ENCODE measurements at places on chromosomes 1 and 21.

- no peak for DNase-seq
Measured at GRCh38 chr1:45787905-45788304, 15.5 kb upstream of the MAST2 start.

GRCh38 chr1:7688659-7689058, 82.4 kb upstream of the VAMP3 start:
- no peak for DNase-seq

- DNase-seq: no peak
Measured at GRCh38 chr21:38491536-38491935, 6.7 kb downstream of the ERG start.

GRCh38 chr1:16386454-16387113, 19.5 kb downstream of the SZRD1 start:
- DNase-seq: no peak

DNA sequence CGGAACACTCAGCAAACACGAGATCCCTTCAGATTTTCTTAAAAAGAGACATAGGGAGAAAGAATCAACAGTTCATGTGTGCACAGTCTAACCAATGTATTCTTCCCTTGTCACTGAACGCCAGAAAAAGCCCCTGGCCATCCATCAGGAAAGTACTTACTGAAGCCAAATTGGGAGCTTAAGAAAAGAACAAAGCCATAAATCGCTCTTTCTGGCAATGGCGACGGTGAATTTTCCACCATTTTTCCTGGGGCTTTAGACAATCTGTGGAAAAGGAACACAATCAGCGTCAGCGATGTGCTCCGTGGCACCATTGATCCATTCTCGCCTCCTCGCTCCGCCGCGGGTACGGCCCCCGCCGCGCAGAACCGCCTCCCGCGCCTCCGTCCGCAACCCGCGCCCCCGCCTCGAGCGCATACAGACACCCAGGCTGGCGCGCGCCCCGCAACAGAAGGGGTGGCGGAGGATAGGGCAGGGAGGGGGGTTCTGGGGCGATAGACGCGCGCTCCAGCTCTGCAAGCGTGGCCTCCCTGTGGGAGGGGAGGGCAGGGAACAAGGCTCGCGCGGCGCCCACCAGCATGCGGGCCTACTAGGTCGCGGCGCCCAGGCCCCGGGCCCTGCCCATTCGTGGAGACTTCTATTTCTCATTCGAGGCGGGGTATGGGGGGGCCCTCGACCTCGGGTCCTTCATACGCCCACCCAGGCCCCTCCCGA, 440 bp downstream of the PIGP start:
- DNase-seq: no peak

GRCh38 chr21:15135867-15136629, 71.2 kb upstream of the NRIP1 start:
- DNase-seq: no peak

DNA sequence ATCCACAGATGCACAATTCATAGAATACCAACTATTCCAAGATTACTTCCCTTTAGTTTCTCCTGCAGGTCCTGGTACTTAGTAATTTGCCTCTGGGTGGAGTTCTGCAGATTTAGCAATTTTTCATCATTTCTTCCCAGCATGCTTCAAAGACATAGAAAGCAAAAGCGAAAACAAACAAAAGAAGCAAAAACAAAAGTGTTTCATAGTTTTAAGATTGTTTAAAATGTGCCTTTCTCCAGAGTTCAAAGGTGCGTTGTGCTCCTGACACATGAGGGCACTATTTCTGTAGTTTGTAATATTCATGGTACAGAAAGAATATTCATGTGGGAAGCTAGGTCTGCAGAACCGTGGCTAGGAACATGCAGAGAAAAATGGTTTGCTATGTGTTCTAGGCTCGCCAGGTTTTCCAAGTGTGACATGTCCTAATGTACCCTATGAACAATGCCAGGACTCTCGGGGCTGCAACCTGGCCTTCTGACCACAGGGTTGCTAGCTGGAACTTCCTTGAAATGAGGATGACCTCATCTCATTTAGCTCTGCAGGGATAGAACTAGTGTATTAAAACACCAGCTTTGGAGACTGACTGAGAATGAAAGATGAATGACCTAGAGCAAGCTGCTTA, 30.0 kb upstream of the RCSD1 start:
- DNase-seq: peak; percentile 70

DNA sequence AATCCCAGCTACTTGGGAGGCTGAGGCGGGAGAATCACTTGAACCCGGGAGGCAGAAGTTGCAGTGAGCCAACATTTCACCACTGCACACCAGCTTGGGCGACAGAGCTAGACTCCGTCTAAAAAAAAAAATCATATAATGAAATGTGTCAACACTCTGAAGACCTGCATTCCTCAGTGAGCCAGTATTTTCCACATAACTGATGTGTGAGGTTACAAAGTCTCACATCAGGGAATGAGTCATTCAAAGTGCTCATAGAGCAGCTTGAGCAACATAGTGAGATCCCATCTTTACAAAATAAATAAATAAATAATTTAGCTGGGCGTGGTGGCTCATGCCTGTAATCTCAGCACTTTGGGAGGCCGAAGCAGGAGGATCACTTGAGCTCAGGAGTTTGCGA, 65.5 kb downstream of the CASZ1 start:
- no peak for DNase-seq

All from activated CD8-positive, alpha-beta memory T cell treated with anti-CD3 and anti-CD28 coated beads for 24 hours (primary cell).